ENCODE measurements at places on chromosomes 11 and 22.

DNA sequence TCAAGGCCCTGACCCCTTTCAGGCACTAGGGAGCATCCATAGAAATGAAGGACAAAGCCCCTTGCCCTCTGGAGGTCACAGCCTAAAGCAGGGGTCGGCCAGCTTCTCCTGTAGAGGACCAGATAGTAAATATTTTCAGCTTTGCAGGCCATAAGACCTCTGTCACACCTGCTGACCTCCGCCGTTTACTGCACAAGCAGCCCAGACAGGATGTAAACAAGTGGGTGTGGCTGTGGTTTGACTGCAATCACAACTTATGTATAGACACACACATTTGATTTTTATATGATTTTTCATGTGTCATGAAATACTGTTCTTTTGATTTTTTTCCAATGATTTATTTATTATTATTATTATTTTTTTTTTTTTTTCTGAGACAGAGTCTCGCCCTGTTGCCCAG lies 34.3 kb downstream of the KIAA1671 start:
- no peak for DNase-seq

- DNase-seq: no peak
These were observed 506.1 kb downstream of the BRD1 start for GRCh38 chr22:49321477-49322055.

DNA sequence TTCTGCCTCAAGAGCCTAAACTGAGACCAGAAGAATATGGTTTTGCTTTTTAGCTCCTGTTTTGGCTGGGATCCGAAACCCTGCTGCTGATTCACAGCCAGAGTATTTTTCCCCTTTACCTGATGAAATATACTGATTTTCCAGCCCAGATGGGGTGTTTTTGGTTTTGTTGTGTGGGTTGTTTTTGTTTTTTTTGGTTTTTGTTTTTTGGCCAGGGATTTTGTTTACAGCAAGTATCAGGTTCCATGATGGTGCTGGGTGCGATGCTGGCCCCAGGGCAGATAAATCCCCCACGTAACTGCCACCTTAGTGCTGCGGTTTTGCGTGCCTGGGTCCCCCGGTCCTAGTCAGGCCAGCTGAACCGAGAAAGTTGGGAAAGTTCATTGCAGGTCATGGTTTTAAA lies 103.7 kb downstream of the ZBTB16 start:
- no peak for DNase-seq

DNA sequence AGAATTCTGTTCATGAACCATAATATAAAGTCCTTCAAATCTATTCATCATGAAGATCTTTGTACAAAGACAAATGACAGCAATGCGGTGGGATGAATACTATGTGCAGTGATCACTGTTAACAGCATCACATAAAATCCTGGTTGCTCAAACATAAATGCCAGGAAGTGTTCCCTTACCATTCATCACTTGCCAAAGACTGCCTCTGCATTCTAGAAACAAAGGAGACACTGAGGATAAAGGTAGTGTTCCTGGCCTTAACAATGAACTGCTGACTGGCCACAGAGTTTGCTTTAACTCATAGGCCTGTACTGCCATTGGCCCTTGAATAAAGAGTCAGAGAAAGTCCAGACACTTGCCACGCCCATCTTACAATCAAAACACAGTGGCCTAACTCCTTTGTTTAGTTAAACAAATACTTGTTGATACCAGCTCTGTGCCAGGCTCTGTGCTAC lies 29.5 kb downstream of the C2CD3 start:
- DNase-seq: no peak

GRCh38 chr22:22156716-22157347 lies 87.8 kb upstream of the VPREB1 start:
- no peak for DNase-seq

DNA sequence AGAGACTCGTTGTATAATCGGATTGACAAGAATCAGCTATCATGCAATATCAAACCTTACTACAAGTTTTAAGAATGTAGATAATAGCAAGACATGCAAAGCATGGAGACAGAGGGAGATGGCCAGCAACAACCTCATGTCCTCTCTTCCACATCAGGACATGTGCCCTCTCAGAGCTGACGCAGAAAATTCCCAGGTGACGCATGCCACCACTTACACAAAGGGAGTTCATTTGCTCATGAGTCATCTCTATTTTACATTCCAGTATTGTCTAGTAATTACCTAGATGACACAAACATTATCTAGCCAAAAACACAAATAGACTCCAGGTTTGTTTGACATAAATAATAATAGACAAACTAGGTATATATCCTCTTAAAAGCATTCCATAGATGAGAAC lies 38.1 kb upstream of the OPCML start:
- no peak for DNase-seq

GRCh38 chr11:46617972-46618314 lies 590 bp downstream of the ATG13 start:
- no peak for DNase-seq

- DNase-seq: no peak
These were observed 21.5 kb upstream of the GSTP1 start for GRCh38 chr11:67561971-67562619.

DNA sequence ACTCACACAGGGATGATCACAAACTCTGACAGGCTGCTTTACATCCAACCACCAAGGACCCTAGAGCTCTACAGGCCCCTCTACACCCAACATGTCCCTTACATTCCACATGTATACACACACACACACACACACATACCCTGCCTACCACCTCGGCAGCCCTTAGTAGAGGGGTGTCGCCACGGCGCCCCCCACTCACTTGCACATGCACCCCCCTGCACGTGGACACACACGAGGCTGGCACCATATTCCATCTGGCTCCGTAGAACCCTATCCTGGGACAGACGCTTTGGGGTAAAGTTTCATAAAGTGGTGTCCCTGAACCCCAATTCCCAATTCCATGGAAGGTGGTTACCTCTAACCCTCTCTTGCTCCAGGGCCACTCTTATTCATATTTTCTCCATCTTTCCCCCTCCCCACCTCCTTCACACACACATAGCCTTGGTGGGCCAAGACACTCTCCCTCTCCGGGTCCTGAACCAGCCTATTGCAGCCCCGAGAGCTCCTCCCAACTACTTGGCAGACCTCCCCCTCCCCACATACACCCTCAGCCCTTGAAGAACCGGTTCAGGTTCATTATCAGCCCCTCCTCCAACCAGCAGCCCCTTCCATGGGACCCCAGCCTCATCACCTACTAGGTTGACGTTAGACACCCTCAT lies 809 bp downstream of the PDE2A start:
- no peak for DNase-seq

DNA sequence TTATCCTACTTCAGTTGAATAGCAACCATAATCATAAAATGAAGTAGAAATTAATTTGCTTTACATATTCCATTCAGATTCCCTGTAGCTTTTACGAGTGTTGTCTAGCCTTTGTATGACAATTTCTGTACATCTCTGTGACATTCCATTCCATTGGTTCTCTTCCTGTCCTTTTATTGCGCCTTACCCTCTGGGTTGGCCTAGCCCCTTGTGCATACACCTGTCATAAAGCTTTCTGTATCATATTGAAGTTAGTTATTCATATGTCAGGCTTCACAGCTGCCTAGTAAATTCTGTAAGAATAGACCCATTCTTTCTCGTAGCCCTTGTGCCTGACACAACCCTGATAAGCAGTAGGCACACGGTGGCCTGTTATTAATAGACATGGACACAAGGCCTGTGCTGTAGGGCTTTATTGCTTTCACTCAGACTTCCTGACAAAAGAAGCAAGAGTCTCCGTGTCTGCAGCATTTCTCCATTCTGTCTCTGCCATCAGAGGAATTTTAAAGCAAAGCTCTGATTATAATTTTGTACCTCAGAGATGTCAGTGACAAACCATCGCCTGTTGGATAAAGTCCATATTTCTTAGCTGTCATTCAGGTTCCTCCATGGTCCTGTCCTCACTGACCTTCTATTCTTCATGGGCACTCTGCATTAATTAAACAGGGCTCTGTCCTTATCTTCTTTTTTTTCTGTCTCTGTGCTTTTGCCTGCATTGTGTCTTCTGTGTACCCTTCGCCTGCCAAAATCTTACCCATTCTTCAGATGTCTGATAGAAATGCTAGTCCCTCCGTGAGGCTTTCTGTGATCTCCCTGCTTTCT lies 49.4 kb downstream of the BID start:
- no peak for DNase-seq

DNA sequence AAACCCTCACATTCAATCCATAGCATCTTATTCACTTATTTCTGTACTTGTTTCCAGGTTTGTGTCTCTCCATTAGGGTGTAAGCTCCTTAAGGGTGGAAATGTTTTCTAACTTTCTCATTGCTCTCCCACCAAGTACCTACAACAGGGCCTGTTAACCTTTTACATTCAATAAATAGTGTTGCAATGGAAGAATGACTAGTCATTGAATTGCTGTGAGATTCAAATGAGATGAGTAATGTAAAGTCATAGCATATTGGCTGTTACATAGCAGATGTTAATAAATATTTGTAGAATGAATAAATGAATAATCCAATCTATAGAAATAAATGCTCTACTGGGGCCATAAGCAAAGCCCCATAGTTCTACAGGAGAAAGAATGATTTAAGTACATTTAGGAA lies 75.4 kb upstream of the DDI1 start:
- no peak for DNase-seq

DNA sequence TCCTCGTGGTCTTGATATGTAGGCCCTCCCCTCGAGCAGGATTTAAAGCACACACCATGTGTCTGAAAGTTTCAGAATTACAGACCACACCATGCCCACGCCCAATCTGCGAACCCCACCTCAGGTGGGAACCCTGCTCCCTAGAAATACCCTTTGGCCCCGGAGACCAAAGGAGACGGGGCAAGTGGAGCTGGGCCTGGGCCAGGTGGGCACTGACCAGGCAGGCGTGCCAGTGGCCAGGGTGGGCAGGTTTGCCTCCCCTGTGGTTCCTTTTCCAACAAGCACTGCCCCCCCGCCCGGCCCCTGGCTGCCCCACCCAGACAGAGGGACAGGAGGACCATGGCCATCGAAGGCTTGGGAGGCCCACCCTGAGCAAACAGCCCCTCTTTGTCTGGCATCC lies 400.4 kb downstream of the TBC1D22A start:
- no peak for DNase-seq

- DNase-seq: no peak
These were observed 95.4 kb upstream of the LARGE1 start for GRCh38 chr22:34015642-34016041.

GRCh38 chr11:101718402-101718801 lies 134.6 kb upstream of the TRPC6 start:
- no peak for DNase-seq

DNA sequence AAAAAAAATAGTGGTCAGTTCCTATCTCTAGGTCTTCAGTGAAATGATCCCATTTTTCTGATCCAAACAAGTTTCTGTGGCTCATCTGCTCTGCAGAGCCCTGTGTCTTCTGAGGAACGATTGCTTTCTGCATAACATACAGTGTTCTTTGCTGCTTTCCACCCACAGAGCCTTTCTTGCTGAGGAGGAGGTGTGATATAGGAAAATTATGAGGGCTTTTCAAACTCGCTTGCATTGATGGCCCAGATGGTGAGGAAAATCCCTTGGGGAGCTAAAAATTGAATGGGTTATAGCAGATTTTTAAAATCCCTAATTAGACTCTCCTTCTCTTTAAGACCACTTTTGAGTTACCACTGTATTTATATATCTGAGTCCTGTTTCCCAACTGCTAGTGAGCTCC lies 31.3 kb downstream of the JAM3 start:
- no peak for DNase-seq

DNA sequence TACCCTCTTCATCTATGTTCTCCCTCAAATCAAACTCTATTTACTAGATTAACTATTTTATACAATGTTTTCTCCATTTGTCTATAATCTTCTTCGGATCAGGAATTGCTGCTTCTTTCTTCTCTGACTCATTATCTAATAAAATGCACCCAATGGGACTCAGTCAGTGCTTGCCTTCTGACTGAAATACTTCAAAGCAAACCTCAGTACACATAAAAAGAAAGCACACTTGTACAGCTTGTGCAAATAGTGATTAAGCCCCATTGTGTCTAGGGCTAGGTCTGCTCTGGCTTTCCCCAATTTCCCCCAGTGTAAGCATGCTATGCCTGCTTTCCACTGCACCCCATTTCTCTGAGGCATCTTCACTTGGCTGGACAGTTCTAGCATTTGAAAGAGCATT lies 118.6 kb upstream of the C11orf87 start:
- DNase-seq: no peak

DNA sequence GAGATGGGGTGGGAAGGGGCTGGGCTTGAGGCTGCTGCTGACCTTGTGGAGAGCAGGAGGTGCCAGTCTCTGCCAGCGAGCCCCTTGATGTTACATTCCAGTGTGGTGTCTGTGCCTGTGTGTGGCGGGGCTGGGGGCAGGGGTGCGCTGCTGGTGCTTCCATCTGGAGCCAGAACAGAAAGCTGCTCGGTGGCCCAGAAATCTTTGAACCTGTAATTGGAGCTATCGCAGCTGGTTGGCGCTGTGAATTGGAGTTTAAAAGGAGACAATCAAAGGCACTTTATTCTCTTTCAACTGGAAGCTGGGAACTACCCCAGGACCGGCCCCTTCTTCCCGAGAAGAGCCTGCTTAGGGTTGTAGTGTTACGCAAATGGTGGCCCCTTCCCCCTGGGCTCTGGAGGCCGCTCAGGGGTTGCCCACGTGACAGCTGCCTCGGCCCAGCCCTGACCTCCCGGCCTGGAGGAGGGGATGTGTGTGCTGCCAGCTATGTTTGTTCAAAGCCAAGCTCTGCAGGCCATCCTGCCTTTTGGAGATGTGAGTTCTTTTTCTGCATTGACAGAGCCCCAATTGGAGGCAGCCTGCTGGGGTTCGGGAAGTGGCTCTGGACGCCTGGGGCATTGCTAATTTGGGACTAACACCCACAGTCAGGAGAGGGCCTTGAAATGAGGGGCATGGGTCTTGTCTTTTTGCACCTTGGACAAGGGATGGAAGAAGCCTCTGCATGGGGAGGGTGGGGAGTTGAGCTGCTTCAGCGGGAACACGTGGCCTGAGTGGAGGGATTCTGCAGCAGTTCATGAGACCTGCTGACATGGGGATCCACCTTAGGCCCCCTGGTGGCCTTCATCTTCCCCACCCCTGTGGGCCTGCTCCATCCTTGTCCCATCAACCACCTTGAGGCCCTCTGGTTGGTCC lies 14.0 kb upstream of the ARSA start:
- DNase-seq: no peak

DNA sequence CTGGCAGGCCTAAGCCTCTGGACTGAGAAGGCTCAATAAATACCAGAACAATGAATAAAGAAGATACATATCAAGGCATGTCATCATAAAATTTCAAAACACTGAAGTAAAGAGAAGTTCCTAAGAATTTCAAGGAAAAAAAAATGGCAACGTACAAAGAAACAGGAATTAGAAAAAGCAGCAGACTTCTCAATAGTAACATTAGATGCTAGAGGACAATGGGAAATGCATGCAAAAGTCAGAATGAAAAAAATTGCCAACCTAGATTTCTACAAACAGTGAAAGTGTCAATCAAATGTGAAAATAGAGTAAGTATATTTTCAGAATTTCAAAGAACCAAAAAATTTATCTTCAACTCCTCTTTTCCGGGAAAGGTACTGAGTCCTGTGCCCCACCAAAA lies 125.0 kb downstream of the KCNC1 start:
- no peak for DNase-seq

GRCh38 chr11:73453562-73453961 lies 77.4 kb downstream of the RELT start:
- DNase-seq: no peak

Data from esophagus squamous epithelium (tissue), 5 donors.